ENCODE measurements at places on chromosomes 6 and 20. TPM values are rescaled to one million over a fixed set of nuclear protein-coding genes. Genes with fewer than 3 reads are reported as not detected.

The CTCFL gene
- total RNA-seq, result not detected

The IPCEF1 gene
- not detected for total RNA-seq

The KIF13A gene
- total RNA-seq, result 42.8 TPM

The SAPCD1 gene
- 0.70 TPM for total RNA-seq

The FAM210B gene
- total RNA-seq, result 47.4 TPM

The SIRPG gene
- total RNA-seq, result not detected

The OR12D3 gene
- not detected for total RNA-seq

The ANKRD66 gene
- total RNA-seq, result not detected

The LGSN gene
- total RNA-seq, result not detected

The EFCAB8 gene
- total RNA-seq, result under 0.01 TPM

The LY6G6F gene
- total RNA-seq, result not detected

The HLA-A gene
- 455 TPM for total RNA-seq

The POPDC3 gene
- total RNA-seq, result 1.4 TPM

The GRM4 gene
- not detected for total RNA-seq

The GSTA3 gene
- total RNA-seq, result not detected

The BNIP5 gene
- not detected for total RNA-seq
